Cerebellar cortex (tissue), 1 donor: ENCODE measurements at places on chromosomes 5 and 9.

GRCh38 chr5:64165500-64166200 lies at the start of gene RNF180:
Gene RNF180 (plus strand): TSS chr5:64165843. CDS start chr5:64200808, 34,965 bp downstream.
- DNase-seq, result peak; percentile 32

- DNase-seq, result no peak
Observed at GRCh38 chr9:123550797-123551196, 194.8 kb downstream of the CRB2 start.

- no peak for DNase-seq
Observed at GRCh38 chr9:13575558-13575957, 296.1 kb upstream of the MPDZ start.

DNA sequence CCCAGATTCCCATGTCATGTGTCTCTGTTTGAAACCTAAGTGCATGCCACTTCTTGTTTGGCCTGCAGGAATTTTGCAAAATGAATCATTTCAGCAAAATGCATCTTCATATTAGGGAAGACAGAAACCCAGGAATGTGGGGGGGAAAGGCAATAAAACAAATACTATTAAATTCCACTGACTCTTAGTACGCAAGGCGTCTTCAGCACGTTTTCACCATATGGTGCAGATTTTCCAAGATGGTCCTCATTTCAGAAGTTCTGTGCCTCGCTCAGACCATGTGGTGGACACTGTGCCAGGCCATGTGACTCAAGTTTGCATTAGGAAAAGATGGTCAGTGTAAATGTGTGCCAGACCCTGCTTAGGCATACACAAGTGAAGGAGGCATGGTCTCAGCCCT lies 184.0 kb downstream of the ACTL7B start:
- no peak for DNase-seq

- peak; percentile 17 for DNase-seq
Observed at GRCh38 chr9:91001146-91001611, 199.6 kb downstream of the SYK start.

DNA sequence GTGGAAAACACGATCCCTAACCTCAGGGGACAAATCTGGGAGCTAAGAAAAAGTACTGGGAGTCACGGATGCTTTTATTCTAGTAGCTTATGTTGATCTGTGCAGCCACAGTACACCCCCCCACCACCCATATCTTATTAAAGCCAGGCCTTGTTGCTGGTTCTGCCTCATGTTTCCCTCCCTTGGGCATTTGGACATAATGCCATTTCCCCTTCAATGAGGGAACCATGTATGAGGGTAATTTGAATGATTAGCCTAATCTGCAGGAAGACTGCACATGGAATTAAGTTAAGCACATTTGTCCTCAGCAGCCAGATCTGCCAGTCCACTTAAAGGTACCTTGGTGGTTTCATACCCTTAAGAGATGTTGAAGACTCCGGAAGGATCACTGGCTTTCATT lies 102.0 kb downstream of the ARHGAP26 start:
- no peak for DNase-seq

GRCh38 chr5:104452550-104452949 lies 890.0 kb upstream of the NUDT12 start:
- no peak for DNase-seq

GRCh38 chr5:133332439-133333024 lies 279.8 kb downstream of the FSTL4 start:
- no peak for DNase-seq

DNA sequence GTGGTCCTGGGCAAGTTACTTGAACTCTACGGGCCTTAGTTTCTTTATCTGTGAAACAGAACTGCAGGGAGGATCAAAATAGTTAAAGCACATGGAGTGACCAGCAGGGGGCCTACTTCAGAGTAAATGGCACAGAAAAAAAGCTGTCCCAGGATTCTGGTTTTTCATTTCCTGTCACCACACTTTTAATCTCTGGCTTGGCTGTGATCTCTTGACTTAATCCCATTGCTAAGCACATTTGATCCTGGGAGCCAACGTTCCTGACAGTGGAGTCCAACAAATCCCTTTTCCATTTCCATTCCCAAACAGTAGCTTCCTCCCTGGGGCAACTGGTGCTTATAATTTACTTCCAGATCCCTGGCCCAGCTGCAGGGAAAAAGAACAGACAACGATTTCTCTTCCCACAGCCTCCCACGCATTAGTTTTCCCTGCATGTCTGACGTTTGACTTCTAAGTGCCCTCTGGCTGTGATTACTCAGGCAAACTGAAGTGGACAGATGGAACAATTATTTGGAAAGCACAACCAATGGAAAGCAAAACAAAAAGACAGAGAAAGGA lies 136.5 kb upstream of the STK32A start:
- peak; percentile 33 for DNase-seq

GRCh38 chr9:126626127-126626925 lies 12.6 kb downstream of the LMX1B start:
- no peak for DNase-seq

GRCh38 chr5:11251247-11251646 lies 490.2 kb upstream of the DAP start:
- DNase-seq, result no peak

- DNase-seq, result no peak
Observed at GRCh38 chr9:16417749-16418148, 452.7 kb downstream of the BNC2 start.

- peak; percentile 66 for DNase-seq
Observed at GRCh38 chr9:15606643-15607472, 54.0 kb downstream of the CCDC171 start.

DNA sequence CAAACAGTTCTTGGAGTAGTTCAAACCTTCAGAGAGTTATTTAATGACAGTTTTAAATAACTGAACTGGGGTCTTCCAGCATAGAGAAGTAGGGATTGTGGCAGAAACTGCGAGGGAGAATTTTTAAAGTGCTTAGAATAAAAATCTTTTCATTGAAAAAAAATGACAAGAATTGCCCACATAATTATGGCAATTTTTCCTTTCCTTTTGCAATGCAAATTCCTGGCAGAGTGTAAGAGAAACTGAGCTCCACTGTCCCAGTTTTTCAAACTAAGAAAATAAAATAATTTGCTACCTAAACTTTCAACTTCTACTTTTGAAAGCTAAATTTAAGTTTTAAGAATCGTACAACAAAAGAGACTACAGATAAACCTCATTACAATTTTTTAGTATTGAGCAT lies 2.3 kb upstream of the PTGER4 start:
- DNase-seq, result no peak

- no peak for DNase-seq
Observed at GRCh38 chr5:6585939-6586646, 46.8 kb downstream of the NSUN2 start.

GRCh38 chr5:175257128-175257846 lies 186.7 kb downstream of the DRD1 start:
- DNase-seq, result no peak

DNA sequence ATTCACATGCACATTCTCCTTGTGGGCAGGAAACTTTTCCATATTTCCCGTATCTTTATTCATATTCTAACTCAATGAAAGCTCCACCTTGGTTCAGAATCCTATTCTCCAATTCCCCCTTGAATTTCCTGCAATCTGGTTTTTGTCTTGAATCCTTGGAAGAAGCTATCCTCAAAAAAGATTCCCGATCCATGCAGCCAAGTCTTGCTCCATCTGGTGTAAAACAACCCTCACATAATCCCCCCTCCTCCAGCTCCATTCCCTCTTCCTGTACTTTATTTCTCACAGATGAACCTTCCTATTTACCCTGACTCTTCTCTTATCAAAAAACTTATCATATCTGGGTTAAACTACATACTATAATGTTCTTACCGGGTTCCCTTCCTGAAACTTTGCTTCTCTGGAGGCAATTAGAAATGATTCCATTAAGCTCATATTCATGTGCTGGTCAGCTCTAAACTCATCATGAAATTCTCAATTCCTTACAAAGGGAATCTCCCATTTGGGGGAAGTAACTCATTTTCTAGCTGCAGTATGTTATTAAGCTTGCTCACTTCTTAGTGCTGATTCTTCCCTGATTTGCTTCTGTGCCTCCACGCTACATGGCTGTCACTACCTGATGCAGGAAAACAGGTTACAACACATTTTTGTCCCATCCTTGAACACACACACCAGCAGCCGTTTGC lies 81.7 kb downstream of the GNAQ start:
- no peak for DNase-seq

GRCh38 chr5:139543423-139543991 lies 17.6 kb upstream of the UBE2D2 start:
- DNase-seq, result no peak

GRCh38 chr5:135240781-135241360 lies 158.2 kb downstream of the MACROH2A1 start:
- no peak for DNase-seq

- no peak for DNase-seq
Observed at GRCh38 chr9:108399851-108400250, 455.9 kb downstream of the ACTL7B start.

GRCh38 chr9:20884985-20885593 lies 146.4 kb downstream of the HACD4 start:
- DNase-seq, result peak; percentile 62

DNA sequence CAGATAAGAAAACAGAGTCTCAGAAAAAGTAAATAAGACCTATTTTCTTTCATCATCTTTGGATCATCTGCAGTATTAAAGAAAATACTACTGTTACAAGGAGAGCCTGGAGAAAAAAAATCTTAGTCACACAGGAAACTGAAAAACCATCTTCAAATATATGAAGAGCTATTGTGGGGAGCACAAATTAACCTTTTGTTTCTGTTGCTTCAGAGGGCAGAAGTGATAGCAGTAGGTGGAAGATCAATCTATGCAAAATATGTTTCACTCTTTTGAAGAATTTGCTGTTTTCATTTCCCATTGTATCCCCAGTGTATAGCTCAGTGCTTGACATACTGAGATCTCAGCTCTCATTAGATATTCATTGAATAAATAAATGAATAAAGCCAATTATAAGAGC lies 13.1 kb upstream of the CEMIP2 start:
- no peak for DNase-seq

DNA sequence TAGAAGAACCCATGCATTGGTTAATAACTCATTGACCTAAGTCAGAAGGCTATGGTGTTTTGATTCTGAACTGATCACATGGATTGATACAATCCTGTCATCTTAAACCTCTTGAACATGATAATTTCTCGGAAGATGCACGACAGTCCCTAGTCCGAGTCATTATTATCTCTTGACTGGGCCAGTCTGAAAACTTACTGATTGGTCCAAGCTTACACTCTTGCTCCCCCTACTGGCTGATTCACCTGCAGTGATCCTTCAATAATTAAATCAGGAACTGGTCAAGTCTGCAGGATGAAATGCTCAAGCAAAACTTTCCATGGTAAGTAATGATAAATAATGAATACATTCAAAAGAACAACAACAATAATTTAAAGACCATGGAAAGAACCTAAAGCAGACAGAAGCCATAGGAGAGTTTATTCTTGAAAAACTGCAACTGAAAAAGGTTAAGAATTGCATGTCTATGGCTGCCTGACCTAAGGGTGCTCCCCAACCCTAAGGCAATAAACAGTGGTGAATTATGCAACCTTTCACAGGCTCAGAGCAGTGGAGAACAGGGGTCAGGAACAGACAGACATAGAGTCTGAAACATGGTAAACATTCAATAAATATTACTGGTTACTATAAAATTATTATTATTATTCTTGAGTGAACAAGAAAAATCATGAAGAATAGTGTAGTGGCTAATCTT lies 79.3 kb downstream of the BRINP1 start:
- peak; percentile 63 for DNase-seq

DNA sequence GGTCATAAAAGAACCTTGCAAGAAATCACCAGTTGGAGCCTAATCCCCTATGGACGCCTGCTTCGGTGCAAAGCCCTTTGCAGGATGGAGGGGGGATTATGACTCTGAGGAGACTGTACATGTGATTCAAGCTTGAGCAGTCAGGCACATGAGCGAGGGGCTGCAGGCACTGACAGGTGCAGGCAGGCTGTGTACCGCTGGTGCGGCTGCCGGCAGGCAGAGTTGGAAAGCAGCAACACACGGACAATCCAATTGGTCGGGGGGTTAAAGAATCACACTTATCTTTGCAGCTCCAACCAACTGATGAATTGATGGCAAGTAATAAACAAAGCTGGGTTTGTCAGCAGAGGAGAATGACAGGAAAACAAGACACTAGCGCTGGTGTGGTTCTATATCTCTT lies 5.7 kb downstream of the WHRN start:
- DNase-seq, result no peak
